Panc1 (cell line): ENCODE measurements at places on chromosomes 7 and 10. TPM values are rescaled to one million over a fixed set of nuclear protein-coding genes. Genes with fewer than 3 reads are reported as not detected.

The UPF2 gene
- total RNA-seq: 19.1 TPM

The FGFR2 gene
- 5.7 TPM for total RNA-seq

The PDZD7 gene
- total RNA-seq: 1.8 TPM

The AFAP1L2 gene
- total RNA-seq: 170 TPM

The PRKG1 gene
- 0.92 TPM for total RNA-seq

The KCP gene
- total RNA-seq: 0.13 TPM
